ENCODE measurements at places on chromosomes 6 and 20.
A peak's percentile ranks its signal among the peaks of the same experiment; 100 is the strongest.

DNA sequence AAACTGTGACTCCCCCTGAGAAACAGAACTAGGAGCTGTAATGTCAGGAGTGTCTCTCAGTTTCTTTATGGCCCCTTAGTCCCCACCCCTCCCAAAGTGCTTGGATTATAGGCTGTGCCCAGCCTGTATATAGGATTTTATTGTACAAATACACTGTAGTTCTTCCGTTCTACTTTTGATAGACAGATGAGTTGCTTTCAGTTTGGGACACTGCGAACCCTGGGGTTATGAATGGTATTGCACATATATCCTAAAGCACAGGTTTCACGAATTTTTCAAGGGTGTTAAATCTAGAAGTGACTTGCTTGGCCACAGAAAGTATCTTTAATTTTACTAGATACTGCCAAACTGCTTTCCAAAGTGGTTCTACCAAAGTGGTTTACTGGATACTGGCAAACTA, 152.9 kb upstream of the ATXN1 start:
- no peak for DNase-seq

- DNase-seq, result no peak
These were observed 25.6 kb downstream of the L3MBTL1 start for GRCh38 chr20:43533060-43533459.

DNA sequence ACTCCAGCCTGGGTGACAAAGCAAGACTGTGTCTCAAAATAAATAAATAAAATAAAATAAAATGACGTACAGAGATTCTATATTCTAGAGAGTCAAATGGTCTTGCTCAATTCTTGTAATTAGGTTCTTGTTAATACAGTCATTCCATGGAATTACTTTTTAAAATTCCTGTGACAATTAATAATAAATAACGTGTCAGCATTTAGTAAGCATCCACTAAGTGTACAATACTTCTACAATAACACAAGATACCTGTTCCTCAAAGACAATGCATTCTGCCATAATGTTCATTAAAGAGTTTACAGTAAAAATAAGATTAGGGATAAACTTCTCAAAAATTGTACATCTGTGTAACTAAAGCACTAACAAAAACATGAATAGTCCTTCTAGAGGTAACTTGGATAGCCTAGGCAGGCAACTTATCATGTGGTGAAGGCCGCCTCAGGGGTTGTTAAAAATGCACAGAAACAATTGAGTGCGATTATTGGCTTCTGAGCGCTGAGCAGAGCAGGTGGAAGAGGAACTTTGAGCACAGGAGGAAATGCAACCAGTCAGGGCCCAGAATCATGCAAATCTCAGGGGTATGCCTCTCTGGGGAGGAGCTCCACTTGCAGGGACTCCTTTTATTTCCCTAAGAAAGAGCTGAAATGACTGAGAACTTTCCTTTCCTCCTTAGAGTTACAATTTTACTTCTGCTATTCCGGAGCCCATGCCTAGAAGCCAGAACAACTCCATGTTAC, 37.1 kb downstream of the QRSL1 start:
- DNase-seq, result peak; percentile 19

DNA sequence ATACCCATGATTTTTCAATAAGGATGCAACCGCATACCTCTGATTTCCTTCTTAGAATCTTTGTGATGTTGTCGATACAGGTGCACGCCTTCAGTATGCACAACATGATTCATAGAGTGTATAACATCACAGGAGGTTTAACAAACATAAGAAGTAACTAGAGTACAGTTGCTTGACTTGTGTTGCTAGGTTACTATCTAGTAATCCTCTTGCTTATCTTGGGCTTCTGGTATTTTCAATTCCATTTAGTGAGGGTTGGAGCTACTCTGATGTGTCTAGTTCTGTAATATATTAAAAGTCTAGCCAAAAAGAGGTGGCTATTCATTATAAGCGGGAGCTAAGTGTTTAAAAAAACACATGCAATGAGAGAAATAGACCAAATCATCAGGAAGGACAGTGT, 85.5 kb upstream of the TENT5A start:
- no peak for DNase-seq

- DNase-seq, result peak; percentile 90
These were observed 59.1 kb upstream of the PTPN1 start for GRCh38 chr20:50450881-50451752.
